ENCODE measurements at places on chromosomes 12 and 14.

- DNase-seq, result peak; percentile 83
Measured at GRCh38 chr14:73753124-73753886, 39.1 kb upstream of the PNMA1 start.

DNA sequence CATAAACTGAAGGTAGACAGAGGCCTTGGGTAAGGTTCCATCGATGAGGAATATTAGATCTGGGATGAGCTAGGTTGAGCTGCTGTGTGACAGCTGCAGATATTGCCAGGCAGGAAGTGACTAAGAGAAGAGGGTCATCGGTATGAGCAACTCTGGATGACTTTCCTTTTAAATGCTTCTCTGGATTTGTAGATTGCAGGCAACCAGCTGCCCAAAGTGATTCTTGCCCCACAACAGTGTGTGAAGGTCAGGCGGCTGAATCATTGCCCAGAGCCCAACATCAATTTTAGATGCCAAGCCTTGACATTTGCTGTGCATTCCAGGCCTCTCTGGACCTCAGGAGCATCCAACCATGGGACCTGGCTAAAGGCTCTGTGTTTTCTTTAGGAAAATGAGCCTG lies 255.9 kb downstream of the DPF3 start:
- no peak for DNase-seq

DNA sequence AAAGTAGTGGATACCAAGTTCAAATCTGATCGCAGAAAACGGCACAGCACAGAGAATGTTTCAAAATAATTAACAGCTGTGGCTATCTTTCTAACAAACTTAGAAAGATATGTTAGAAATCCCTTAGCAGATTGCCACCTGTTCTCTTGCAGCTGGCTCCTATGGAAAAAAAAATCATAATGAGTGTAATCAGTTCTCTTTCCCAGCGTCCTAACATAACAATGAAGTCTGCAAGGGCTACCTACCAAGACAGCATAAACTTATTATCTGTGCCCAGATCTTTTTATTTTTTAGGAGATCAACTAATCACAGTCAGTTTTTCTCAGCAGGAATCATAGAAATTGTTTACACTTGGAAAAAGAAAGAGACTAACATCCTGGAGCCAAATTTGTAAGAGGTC lies 358.6 kb upstream of the FOXG1 start:
- DNase-seq, result no peak

- no peak for DNase-seq
Measured at GRCh38 chr14:20848955-20849570, 42.1 kb upstream of the RNASE3 start.

DNA sequence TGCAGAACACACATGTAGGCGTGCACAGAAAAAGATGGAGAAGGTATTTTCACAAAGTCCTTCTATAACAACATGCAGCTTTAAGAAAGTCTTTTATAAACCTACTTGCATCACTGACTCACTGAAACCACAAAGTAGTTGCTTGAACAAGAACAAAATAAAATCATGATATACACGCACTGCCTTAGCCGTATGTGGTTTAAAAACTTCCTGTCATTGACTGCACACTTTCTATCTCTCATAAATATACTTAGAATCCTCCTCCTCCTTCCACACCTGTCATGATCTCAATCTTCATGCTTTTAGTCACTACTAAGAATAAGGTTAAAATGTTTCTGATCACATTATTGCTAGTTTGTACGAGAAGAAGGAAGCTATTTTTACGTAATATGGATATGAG lies 31.8 kb upstream of the RAD51AP1 start:
- no peak for DNase-seq

DNA sequence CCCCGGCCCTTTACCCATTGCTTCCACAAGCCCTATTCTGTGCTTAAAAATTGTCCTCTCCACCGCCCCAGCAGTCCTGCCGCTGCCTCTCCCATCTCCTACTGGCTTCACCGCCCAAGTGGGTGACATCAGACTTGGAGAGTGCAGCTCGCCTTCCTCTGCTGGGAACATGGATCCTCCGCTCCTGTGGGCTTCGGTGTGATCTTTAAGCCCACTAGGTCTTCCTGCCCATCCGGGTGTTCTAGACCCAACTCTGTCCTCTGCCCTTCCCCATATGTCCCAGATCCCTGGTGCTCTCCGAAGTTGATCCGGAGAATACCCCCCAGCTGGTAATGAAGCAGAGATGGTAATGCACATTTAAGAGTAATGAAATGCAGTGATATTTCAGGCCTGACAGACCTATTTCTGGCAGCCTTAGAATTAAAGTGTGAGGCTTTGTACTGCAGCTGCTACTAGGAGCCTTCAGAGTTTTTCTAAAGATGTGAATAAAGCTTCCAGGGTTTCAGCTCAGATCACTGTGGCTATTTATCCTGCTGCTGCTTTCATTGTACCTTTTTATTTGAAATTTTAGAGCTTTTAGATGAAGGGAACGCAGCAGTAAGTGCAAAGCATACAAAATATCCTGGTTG lies 22.9 kb upstream of the CTDSP2 start:
- no peak for DNase-seq

DNA sequence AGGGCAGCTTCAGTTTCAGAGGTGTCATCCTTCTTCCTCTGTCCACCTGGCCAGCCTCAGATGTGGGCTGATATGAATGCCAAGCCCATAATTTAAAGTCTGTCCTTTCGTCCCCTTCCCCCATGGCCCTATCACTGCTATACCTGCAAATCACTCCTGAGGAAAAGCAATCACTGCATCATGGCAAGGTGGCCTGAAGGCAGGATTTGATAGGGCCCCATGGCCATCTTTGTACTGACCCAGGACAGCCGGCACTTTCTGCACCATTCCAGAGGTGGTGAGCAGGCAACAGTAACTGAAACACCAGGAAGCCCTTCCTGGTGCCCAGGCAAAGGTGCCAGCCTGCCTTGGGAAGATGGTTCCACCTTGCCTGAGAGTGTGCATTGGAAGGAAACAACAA lies 60.8 kb downstream of the ANO2 start:
- no peak for DNase-seq

- no peak for DNase-seq
Measured at GRCh38 chr12:75666939-75667334, 155.5 kb upstream of the KRR1 start.

- DNase-seq, result no peak
Measured at GRCh38 chr14:96889091-96889490, 91.9 kb downstream of the VRK1 start.

DNA sequence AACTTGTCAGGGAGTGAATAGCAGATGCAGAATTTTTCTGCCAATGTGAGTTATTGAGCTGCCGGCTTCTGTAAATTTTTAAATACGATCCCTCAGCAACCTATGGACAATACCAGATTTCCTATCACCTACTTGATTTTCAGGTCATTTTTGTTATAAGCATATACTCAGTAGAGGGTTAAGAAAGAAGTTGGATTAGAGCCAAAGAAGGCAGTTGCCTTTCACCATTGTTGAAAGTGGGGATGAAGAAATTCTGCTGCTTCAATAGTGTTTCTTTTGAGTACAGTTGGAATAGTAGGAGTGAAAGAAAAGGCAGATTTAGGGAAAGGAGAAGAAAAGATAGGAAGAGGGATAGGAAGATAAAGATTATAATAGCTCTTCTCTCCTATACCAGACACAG lies 197.1 kb downstream of the ATP23 start:
- DNase-seq, result no peak

DNA sequence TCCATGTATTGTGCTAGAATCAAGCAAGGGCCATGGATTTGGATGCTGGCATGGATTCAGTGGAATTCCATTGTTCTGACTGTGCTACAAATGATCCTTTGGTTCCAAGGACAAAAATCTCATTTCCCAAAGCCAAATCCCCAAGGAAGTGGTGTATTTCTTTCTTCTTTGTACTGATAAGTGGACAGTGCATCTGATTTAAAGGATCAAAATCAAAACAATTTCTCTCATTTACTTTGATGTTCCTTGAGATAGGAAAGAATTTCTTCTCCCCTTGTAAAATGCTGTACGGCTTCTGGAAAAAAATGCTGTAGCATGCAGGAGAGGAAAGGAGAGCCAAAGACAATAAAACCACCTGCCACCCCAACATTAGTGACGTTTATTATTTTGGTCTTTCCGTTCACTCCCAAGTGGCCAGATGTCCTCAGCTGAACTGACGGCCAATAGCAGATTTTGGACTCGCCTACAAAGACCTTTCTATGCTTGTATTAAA lies 185.7 kb downstream of the PRKD1 start:
- no peak for DNase-seq

DNA sequence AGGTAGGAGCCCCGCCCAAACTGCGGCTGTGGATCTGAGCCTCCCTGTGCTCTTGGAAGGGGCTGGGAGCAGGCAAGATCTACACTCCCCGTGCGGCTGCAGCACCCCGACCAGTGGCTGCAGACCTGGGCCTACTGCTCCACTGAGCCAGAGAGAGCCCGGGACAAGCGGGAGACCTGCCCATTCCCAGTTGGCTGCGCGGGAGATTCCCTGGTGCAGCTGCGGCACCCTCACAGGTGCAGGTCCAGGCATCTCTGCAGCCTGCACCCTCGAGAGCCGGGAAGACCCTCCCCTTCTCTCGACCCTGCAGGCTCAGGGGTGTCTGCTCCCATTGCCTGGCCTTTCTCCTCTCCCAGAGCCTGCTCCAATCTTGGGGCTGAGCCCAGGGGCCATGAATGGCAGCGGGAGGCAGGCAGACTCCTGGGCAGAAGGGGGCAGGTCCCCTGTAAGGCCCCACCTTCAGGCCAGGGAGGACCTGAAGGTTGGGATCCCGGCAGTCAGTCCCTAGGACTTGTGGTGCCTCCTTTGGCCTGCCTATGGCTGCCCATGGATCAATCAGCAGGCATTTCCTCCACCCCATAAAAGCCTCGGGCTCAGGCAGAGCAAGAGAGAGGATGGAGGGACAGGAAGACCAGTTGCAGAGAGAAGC lies 8.8 kb upstream of the A2M start:
- DNase-seq, result no peak

DNA sequence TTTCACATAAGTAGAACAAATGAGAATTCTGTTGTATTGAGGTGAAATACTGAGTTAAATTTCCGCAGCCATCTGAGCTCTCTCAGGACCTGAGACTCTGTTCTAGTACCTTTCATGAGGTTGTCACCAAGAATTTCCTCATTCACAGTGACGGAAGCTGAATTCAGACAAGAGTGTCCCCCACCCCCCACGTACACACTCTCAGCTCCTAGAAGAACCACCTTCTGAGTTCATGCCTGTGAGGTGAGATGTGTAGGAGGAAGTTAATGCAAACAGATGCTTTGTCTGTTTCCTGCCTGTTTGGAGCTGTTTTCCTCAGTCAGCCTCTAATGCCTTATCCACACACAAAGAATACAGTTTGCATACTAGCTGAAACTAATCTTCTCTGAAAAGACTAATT lies 18.2 kb downstream of the BICDL1 start:
- no peak for DNase-seq

GRCh38 chr12:25438638-25439037 lies 114.4 kb downstream of the LMNTD1 start:
- no peak for DNase-seq

GRCh38 chr12:102631274-102631673 lies 150.9 kb upstream of the IGF1 start:
- DNase-seq, result no peak

- no peak for DNase-seq
Measured at GRCh38 chr14:28763751-28764256, 2.8 kb upstream of the FOXG1 start.

DNA sequence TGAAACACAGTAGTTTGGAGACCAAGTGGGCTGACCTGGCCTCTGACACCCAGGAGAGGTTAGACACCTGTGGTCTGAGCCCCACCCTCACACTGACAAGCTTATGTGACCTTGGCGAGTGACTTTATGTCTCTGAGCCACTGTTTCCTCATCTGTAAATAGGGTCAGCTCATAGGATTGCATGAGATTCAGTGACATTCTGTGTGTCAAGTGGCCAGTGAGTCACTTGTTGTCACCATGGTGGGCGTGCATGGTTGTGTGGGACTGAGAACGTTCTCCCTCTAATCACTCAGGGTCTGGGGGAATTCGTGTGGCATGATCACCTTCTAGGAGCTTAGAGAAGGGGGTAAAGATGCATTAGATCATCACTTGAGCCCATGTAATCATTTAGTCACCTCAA lies 146.4 kb downstream of the PHETA1 start:
- no peak for DNase-seq

GRCh38 chr14:68841016-68841809 lies 48.3 kb upstream of the ZFP36L1 start:
- no peak for DNase-seq

DNA sequence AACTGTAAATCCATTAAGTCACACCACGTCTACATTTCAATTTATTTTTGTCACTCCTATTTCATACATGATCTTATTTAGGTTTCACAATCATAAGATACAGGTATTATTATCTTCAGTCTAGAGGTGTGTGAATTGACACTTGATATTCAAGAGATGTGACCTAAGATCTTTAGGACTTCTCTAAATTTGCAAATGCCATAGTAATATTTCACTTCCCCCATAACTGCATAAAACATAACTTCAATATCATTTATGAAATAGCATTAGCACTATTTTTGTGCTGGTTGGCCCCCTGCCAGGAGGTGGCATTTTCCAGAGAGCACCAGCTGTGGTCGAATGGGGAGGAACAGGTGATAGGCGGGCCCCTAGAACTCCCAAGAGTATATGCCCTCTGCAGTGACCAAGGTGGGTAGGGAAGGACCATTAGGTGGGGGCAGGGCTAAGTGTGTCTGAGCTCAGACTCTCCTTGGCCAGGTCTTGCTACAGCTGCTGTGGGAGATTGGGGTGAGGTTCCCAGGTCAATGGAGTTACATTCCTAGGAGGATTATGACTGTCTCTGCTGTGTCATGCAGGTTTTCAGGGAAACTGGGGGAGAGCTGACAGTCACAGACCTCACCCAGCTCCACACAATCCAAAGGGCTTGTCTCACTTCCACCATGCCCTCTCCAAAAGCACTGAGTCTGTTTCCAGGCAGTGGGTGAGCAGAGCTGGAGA lies 49.2 kb upstream of the ERGIC2 start:
- DNase-seq, result peak; percentile 42

DNA sequence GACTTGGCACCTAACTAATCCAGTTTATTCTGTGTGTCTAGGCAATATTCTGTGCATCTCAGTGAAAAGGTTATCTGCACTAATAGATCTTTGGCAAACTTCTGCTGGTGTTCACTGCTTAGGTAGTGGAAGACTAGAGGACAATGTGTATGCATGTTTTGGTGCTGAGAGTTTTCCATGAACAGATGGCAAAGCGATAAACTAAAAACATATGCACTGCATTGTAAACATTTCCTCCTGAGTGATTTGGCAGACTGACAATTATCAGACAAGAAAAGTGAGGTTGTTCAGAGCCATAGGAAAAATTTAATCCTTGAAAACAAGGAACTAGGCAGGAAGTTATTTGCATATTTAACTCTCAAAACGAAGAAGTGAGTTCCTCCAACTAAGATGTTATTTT lies 400.4 kb downstream of the ATP23 start:
- no peak for DNase-seq

DNA sequence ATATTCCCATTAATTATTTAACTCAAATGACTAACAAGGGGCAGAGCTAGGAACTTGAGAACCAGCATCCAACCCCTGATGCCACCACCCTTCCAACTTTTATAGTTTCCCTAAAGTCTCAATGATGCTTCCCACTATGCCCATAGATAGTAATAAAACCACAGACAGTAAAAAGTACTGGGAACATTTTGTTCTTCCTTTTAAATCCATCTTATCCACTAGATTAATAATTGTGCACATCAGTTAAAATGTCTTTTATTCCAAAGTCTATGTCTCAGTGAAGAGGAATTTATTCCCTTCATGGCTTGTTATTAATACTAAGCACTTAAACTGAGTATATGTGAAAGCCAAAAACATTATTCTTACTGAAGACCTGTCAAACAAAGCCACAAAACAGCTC lies 45.8 kb downstream of the SINHCAF start:
- no peak for DNase-seq

GRCh38 chr14:39025250-39025809 lies 77.7 kb downstream of the SEC23A start:
- no peak for DNase-seq

- peak; percentile 4 for DNase-seq
Measured at GRCh38 chr14:72629534-72629933, 264.4 kb downstream of the DPF3 start.

All from suprapubic skin (tissue), 4 donors.